ENCODE measurements at places on chromosomes 3 and 15. TPM values are rescaled to one million over a fixed set of nuclear protein-coding genes. Genes with fewer than 3 reads are reported as not detected.

GPR87 gene
- polyA plus RNA-seq = not detected

ACTL6A gene
- polyA plus RNA-seq = 65.0 TPM

GOLGA6D gene
- not detected for polyA plus RNA-seq

ESYT3 gene
- 0.02 TPM for polyA plus RNA-seq

LYZL4 gene
- 0.45 TPM for polyA plus RNA-seq

TTC21A gene
- polyA plus RNA-seq = 15.2 TPM

DNA sequence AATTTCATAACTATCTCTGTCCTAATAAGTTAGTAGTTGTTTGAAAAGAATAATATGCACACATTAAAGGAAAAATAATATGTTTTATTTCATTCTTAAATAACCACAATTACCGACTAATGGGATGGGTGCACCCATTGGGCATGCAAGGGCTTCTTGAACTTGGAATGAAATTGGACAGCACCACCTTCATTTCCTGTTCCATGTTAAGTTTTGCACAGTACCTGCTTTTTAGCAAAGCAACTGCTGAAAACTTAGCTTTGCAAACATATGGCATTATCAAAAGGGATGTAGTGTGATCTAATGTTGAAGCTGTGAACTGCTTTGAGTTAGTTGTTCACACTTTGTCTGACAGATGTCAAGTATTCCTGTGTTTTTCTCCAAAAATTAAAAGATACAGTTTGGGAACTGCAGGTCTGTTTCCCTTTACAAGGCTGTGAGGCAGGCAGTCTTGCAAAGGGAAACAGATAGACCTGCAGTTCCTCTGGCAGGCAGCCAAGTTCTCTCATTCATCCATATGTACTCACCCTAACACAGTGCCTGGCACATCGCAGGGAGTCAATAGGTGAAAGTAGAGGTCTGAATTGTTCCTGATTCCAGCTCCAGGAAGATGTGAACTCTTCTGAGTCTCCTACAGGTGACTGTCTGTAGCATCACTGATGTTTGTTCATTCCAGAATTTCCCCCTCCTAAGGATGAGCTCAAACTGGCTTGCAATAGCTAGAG lies 64.3 kb upstream of the GOLGA8B start:
- DNase-seq = no peak

- no peak for DNase-seq
Observed at GRCh38 chr15:95604634-95605036, 725.9 kb upstream of the NR2F2 start.

- DNase-seq = no peak
Observed at GRCh38 chr3:29226706-29227105, 54.2 kb upstream of the RBMS3 start.

DNA sequence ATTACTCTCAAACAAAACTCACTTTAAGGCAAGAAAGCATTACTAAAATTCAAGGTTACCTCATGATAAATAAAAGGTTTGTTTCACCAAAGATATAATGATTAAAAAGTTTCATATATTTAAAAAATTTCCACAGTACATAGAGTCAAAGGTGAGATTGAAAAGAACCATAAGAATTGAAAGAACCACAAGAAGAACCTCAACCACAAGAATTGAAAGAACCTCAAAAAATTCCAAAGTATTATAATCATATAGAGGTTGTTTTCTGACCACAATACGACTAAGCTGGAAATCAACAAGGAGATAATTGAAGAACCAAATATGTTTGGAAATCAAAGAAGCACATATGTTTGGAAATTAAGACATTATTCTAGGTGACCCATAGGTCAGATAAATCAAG lies 52.7 kb downstream of the SLC25A36 start:
- no peak for DNase-seq

DNA sequence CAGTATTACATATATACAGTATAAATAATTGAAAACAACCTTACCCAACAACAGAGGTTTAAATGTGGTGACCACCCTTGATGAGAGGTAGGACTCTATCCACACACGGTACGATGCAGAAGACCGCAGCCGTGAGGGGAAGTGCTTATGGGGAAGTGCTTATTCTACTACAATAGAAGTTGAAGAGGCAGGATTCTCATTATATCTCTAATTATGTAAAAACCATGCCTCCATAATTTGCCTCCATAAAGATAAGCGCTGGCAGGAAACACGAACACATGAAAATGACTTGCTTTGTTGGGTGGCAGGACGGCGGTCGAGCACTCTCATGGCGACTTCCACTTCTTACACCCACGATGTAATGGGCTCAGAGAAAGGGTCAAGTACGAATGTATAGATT lies 7.2 kb upstream of the MUC13 start:
- DNase-seq = no peak

GRCh38 chr3:43296565-43296964 lies 10.2 kb downstream of the SNRK start:
- peak; percentile 84 for DNase-seq

DNA sequence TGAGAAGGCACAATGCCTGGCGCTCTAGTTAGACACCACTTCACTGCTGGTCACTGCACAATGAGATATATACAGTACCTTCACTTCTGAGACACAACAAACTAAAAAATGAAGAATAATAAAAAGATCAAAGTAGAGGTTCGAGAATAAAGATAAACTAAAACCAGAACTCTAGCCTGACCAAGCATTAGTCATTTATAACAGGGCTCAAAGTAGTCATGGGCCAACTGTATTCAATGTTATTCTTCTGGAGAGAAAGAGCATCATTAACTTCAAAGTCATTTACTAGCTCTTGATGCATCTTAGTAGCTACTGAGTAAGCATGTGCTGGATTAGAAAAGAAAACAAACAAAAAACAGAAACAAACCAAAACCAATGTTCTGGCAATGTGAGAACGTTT lies 145.2 kb downstream of the SSR3 start:
- no peak for DNase-seq

DNA sequence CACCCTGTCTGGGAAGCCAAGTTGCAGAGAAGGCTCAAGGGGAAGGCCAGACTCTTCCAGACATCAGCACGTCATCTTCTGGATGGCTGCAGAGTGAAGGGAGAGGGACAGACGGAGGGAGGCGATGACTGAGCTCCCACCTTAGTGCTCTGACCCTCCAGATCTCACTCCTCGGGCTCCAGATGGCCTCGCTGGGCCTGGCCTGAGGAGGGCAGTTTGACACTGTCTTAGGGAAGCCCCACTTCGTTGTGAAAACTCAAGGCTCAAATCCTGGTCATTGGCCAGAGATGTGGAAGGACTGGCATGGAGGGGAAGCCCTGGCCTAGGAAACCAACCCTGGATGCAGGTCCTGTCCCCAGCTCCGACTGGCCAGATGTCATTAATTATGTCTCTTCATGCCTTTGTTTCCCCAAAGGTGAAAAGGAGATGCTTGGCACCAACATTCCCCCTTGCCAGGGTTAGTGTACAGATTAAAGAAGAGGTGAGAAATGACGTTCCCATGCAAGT lies 70.4 kb downstream of the ADCY5 start:
- DNase-seq = no peak

- DNase-seq = peak; percentile 65
Observed at GRCh38 chr3:192514081-192514753, 213.1 kb downstream of the FGF12 start.

DNA sequence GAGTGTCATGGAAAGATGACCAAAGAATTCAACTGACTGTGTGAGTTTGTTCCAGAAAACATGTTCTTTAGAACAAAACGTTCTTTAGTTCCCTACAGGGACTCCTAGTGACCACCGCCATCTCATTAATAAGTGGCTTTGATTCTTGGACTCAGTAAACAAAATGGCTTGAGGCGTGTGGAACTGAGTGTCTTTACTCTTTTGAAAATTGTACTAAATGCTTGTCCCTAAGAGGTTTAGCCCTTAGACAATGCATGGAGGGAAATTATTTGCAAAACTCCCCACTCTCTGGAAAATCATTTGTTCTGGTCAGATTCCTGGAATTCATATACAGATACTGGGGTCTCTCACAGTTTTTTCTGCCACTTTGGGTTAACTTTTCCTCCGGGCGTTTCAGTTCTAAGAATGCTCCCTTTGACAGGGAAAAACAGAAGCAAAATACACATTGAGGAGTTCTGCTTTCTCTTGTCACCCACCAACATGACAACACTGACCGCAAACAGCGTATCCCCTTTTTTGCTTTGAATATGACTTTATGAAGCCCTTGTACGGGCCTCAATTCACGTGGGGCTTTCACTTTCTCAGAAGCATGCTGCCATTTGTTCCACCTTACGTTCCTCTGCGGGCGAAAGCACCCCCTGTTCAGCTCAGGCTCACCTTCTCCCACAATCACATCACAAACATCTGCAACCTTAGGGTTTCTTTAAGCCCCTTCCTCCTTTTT lies 15.3 kb upstream of the NRROS start:
- no peak for DNase-seq

DNA sequence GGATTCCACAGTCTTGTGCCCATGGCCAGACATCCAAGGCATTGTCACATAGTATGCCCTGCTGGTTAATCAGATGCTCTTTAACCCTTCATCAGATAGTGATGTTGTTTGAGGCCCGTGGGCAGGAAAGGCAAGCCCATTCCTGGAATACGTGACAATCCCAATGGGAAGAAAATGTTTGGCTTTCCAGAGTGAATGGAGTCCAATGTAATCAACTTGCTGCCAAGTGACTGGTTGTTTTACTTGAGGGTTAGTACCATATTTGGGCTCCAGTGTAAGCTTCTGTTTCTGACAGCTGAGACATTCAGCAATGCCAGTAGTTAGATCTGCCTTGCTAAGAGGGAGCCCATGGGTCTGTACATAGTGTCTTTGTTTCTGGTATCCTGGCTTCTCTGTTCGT lies 31.3 kb downstream of the RPL39L start:
- DNase-seq = no peak

- no peak for DNase-seq
Observed at GRCh38 chr15:93121973-93122910, 33.2 kb upstream of the RGMA start.

DNA sequence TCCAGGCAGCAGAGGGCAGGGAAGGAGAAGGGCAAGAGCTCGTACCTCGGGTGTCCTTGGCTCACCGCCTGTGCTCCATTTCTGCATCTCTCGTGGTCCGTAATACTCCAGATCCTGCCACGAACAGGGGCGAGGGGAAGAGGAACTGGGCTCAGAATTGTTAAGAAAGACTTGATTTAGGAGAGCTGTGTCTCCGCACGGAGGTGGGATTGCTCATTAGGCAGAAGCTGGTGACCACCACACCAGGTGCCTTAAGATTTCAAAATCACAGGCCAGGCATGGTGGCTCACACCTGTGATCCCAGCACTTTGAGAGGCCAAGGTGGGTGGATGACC lies 37.2 kb upstream of the BDH1 start:
- no peak for DNase-seq

DNA sequence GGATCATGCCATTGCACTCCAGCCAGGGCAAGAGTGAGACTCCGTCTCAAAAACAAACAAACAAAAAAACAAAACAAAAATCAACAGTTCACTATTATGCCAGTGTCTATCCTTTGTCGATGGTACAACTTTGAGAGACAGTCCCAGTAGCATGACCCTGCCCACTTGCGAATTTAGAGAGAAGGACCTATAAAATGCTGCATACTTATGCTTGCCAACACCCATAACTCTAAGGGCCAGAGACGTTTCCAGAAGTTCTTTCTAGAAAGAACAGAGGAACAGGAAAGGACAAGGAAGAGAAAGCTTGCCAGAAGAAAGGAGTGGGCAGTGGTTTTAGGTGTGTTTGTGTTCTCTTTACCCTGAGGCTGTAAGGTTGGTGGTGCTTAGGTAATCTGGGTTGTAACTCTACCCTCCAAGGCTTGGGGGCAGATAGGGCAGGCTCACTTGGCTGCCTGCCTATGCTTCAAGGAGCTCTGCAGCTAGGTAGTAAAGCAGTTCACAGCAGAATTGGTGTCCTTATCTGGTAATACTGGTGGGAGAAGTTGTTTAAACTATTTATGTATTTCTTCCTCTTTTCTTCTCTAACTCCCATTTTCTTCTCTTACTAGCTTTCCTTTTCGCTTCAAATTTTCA lies 50.6 kb upstream of the SPPL2A start:
- DNase-seq = no peak

- DNase-seq = no peak
Observed at GRCh38 chr15:39625451-39625850, 44.6 kb downstream of the THBS1 start.

GRCh38 chr3:131821191-131821762 lies 213.5 kb downstream of the CPNE4 start:
- DNase-seq = no peak

GRCh38 chr3:174398761-174399160 lies 460.4 kb upstream of the NAALADL2 start:
- DNase-seq = no peak
